ENCODE measurements at places on chromosomes 5 and 9.

- DNase-seq: no peak
- no peak overlapping the region for H3K4me3 ChIP-seq
- H3K4me1 ChIP-seq: no peaks in the 10 kb centered on the region
Measured at GRCh38 chr5:8633259-8633658, 764.3 kb downstream of the MTRR start.

DNA sequence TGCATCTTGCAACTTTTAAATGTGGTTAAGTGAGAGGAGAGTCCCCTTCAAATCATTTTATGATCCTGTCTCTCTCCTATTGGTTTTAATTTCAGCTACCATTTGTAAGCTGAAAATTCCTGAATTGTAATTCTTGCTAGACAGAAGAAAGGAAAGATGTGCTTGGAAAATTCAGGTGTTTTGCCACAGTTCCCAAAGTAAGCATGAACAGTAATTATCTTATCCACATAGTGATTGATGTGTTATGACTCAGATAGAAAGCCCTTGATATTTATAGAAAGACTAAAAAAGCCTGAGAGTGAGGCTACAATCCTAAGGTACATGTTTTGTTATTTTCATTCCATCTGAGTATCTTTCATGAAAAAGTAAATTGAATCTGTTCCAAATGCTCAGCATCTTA lies 492.5 kb downstream of the MAT2B start:
- no peaks in the 10 kb centered on the region for H3K36me3 ChIP-seq
- DNase-seq: no peak
- H3K27me3 ChIP-seq: no peaks in the 10 kb centered on the region
- no peak overlapping the region for H3K4me3 ChIP-seq

DNA sequence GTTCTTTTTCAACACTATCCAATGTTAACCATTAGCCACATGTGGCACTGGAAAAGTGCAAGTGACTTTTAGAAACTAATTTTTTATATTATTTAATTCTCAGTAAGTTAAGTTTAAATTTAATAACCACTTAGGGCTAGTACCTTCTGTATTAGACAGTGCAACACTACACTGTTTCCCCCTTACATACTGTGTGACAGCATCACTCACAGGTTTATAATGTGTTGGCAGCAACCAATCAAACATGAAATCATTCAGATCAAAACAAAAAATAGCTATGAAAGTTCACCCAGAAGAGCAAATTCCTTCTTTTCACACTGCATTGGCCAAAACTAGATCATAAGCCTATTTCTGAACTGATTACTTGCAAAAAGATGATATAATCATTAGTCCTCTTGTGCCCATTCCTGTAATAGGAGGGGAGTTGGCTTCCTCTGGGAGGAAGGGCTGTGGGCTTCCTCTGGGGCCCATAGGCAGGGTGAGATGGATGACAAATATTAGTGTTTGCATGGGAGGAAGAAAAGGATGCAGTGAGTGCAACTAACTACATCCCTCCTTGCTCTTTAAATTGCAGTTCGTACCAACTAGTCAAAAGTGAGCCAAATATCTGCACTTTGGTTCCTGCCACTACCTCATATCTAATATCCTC lies 708.1 kb upstream of the RGMB start:
- H3K27me3 ChIP-seq: no peaks in the 10 kb centered on the region
- H3K27ac ChIP-seq: no peak overlapping the region
- H3K36me3 ChIP-seq: no peaks in the 10 kb centered on the region
- no peaks in the 10 kb centered on the region for H3K4me1 ChIP-seq

GRCh38 chr9:95552814-95553546 lies 36.2 kb upstream of the PTCH1 start:
- H3K4me1 ChIP-seq: no peaks in the 10 kb centered on the region
- DNase-seq: no peak
- no peak overlapping the region for H3K4me3 ChIP-seq
- peaks cover 3% of the 10 kb centered on the region for H3K27me3 ChIP-seq
- no peak overlapping the region for H3K27ac ChIP-seq
- no peaks in the 10 kb centered on the region for H3K36me3 ChIP-seq

GRCh38 chr5:79772651-79773050 lies 83.0 kb downstream of the CMYA5 start:
- H3K27ac ChIP-seq: no peak overlapping the region
- H3K4me1 ChIP-seq: no peaks in the 10 kb centered on the region
- no peak overlapping the region for H3K4me3 ChIP-seq
- no peak for DNase-seq

DNA sequence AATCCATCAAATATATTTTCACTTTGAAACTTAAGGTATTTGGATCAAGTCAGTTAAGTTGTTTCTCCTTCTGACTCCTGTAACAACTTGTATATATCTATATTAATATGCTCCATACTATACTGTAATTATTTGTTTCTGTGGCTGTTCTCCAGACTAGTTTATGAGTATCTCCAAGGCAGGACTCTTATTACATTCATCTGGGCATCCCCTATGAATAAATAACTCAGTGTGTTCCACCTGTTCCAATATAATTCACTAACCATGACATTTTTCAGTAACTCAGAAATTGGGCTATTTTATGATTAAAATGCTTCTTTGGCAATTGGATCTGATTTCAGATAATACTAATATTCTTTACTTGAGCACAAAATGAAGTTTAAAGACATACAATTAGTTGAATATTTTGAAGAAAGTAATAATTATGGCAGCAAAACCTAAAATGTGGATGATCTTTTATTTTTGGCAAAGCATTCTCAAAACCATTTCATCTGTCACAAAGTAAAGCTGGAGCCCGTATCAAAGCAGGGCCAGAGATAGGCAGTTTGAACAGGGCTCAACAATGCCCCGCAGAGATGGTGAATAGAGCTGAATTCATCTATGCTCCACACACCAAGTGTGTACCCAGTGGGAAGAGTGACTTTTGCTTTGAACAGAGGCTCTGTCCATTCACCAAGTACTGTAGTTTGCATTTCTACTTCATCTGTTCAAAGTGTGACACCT lies 314.3 kb downstream of the PDE4D start:
- no peak for DNase-seq
- H3K27ac ChIP-seq: no peak overlapping the region
- no peak overlapping the region for H3K4me3 ChIP-seq
- H3K4me1 ChIP-seq: no peaks in the 10 kb centered on the region
- H3K36me3 ChIP-seq: no peaks in the 10 kb centered on the region

- no peak overlapping the region for H3K27ac ChIP-seq
- no peak overlapping the region for H3K4me3 ChIP-seq
- no peaks in the 10 kb centered on the region for H3K4me1 ChIP-seq
Measured at GRCh38 chr5:77663090-77663863, 24.8 kb upstream of the OTP start.

GRCh38 chr5:74963407-74963806 lies 89.0 kb downstream of the GCNT4 start:
- no peak for DNase-seq
- H3K27me3 ChIP-seq: no peaks in the 10 kb centered on the region
- H3K36me3 ChIP-seq: no peaks in the 10 kb centered on the region
- H3K4me1 ChIP-seq: no peaks in the 10 kb centered on the region

- H3K4me1 ChIP-seq: peaks cover 5% of the 10 kb centered on the region
- no peak overlapping the region for H3K4me3 ChIP-seq
- no peak overlapping the region for H3K27ac ChIP-seq
- DNase-seq: no peak
- H3K27me3 ChIP-seq: no peaks in the 10 kb centered on the region
Measured at GRCh38 chr5:132177691-132178149, 49.9 kb downstream of the P4HA2 start.

GRCh38 chr5:54469622-54470021 lies 14.1 kb downstream of the HSPB3 start:
- no peaks in the 10 kb centered on the region for H3K36me3 ChIP-seq
- no peaks in the 10 kb centered on the region for H3K27me3 ChIP-seq
- no peak overlapping the region for H3K27ac ChIP-seq

- H3K27me3 ChIP-seq: no peaks in the 10 kb centered on the region
- no peak for DNase-seq
- H3K4me3 ChIP-seq: no peak overlapping the region
- H3K27ac ChIP-seq: no peak overlapping the region
- H3K4me1 ChIP-seq: no peaks in the 10 kb centered on the region
Measured at GRCh38 chr9:3760031-3760430, 234.2 kb upstream of the RFX3 start.

GRCh38 chr9:136178773-136179075 lies 26.2 kb downstream of the LHX3 start:
- H3K4me1 ChIP-seq: no peaks in the 10 kb centered on the region
- H3K36me3 ChIP-seq: no peaks in the 10 kb centered on the region
- H3K27me3 ChIP-seq: no peaks in the 10 kb centered on the region
- no peak overlapping the region for H3K27ac ChIP-seq

- peaks cover 24% of the 10 kb centered on the region for H3K4me1 ChIP-seq
- H3K27ac ChIP-seq: no peak overlapping the region
- H3K27me3 ChIP-seq: no peaks in the 10 kb centered on the region
- H3K36me3 ChIP-seq: peaks cover 92% of the 10 kb centered on the region
- H3K4me3 ChIP-seq: no peak overlapping the region
Measured at GRCh38 chr5:179613460-179614071, 9.9 kb downstream of the HNRNPH1 start.

- H3K27ac ChIP-seq: no peak overlapping the region
- peaks cover 70% of the 10 kb centered on the region for H3K36me3 ChIP-seq
- H3K4me1 ChIP-seq: no peaks in the 10 kb centered on the region
- no peaks in the 10 kb centered on the region for H3K27me3 ChIP-seq
- DNase-seq: no peak
Measured at GRCh38 chr5:95520206-95520605, 34.6 kb downstream of the SKIC3 start.

GRCh38 chr5:133688391-133688790 lies 76.0 kb upstream of the FSTL4 start:
- H3K27me3 ChIP-seq: no peaks in the 10 kb centered on the region
- H3K27ac ChIP-seq: no peak overlapping the region
- H3K4me3 ChIP-seq: no peak overlapping the region
- H3K4me1 ChIP-seq: no peaks in the 10 kb centered on the region
- no peaks in the 10 kb centered on the region for H3K36me3 ChIP-seq

GRCh38 chr5:127685662-127686061 lies 17.5 kb upstream of the CCDC192 start:
- H3K4me3 ChIP-seq: no peak overlapping the region
- DNase-seq: no peak
- no peak overlapping the region for H3K27ac ChIP-seq
- H3K27me3 ChIP-seq: no peaks in the 10 kb centered on the region
- no peaks in the 10 kb centered on the region for H3K4me1 ChIP-seq

GRCh38 chr5:107269256-107269655 lies 401.5 kb downstream of the EFNA5 start:
- no peak for DNase-seq
- no peak overlapping the region for H3K4me3 ChIP-seq
- H3K27ac ChIP-seq: no peak overlapping the region
- H3K27me3 ChIP-seq: no peaks in the 10 kb centered on the region

- H3K36me3 ChIP-seq: no peaks in the 10 kb centered on the region
- H3K27ac ChIP-seq: no peak overlapping the region
- H3K27me3 ChIP-seq: no peaks in the 10 kb centered on the region
- H3K4me3 ChIP-seq: no peak overlapping the region
- DNase-seq: no peak
Measured at GRCh38 chr5:58341476-58341875, 118.4 kb downstream of the PLK2 start.

DNA sequence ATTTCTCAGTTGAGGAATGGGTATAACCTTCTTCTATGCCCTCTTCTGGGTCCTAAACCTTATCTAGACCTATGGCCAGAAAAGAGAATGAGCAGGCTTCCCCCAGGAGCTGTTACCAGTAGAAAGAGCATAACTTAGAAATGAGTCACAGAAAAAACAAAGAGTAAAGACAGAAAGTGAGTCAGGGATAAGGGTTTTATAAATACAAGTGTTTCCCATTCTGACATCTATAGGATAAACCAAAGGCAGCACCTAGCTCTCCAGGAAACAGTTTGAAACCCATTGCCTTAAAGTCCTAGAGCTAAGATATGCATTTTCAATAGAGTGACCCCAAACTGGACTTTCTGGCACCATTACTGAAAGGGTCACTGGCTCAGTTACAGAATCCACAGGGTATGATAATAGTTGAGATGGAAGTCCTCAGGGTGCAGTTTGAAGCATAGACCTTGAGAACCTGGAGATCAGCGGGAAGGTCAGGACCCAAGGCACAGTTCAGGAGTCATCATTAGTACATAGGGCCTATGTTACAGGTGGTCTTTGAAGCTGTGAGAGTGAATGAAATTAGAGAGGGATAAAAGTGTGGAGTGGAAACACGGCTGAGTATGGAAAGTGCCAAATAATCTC lies 42.7 kb upstream of the LIFR start:
- H3K4me1 ChIP-seq: no peaks in the 10 kb centered on the region
- DNase-seq: no peak
- H3K27me3 ChIP-seq: no peaks in the 10 kb centered on the region
- no peak overlapping the region for H3K4me3 ChIP-seq
- no peak overlapping the region for H3K27ac ChIP-seq
